ENCODE measurements at places on chromosomes 11 and 22. TPM values are rescaled to one million over a fixed set of nuclear protein-coding genes. Genes with fewer than 3 reads are reported as not detected.

EXT2 gene
- 12.3 TPM for polyA plus RNA-seq

B4GAT1 gene
- polyA plus RNA-seq, result 218 TPM

TPBGL gene
- polyA plus RNA-seq, result 1.0 TPM

CASP5 gene
- not detected for polyA plus RNA-seq

PTDSS2 gene
- 3.5 TPM for polyA plus RNA-seq

SAA2 gene
- polyA plus RNA-seq, result not detected

CYP2D6 gene
- polyA plus RNA-seq, result 1.8 TPM

B3GAT1 gene
- polyA plus RNA-seq, result 24.6 TPM

APOC3 gene
- not detected for polyA plus RNA-seq

SNX32 gene
- polyA plus RNA-seq, result 4.6 TPM

GLYATL2 gene
- polyA plus RNA-seq, result 0.24 TPM

LMO2 gene
- 11.4 TPM for polyA plus RNA-seq

POLD3 gene
- 14.5 TPM for polyA plus RNA-seq

USP35 gene
- 0.07 TPM for polyA plus RNA-seq

MUC2 gene
- not detected for polyA plus RNA-seq

INS gene
- polyA plus RNA-seq, result not detected

FOLH1 gene
- polyA plus RNA-seq, result 0.24 TPM

OR52N4 gene
- polyA plus RNA-seq, result not detected

C11orf87 gene
- 216 TPM for polyA plus RNA-seq

DDI1 gene
- polyA plus RNA-seq, result not detected

CLCF1 gene
- polyA plus RNA-seq, result not detected

RTN4R gene
- polyA plus RNA-seq, result 2.7 TPM

KCNJ1 gene
- 4.3 TPM for polyA plus RNA-seq

DGCR2 gene
- polyA plus RNA-seq, result 5.8 TPM

ADORA2A gene
- not detected for polyA plus RNA-seq

HBG1 gene
- not detected for polyA plus RNA-seq

OR52A1 gene
- polyA plus RNA-seq, result not detected

KCNQ1 gene
- not detected for polyA plus RNA-seq

CAVIN3 gene
- 0.79 TPM for polyA plus RNA-seq

BTG4 gene
- not detected for polyA plus RNA-seq

CCDC15 gene
- polyA plus RNA-seq, result 0.10 TPM

SCN3B gene
- polyA plus RNA-seq, result 42.9 TPM

CTSC gene
- polyA plus RNA-seq, result 17.3 TPM

SLC5A1 gene
- polyA plus RNA-seq, result not detected

LUZP2 gene
- 5.1 TPM for polyA plus RNA-seq

IL18 gene
- not detected for polyA plus RNA-seq

GTSE1 gene
- not detected for polyA plus RNA-seq

GPR83 gene
- not detected for polyA plus RNA-seq

NXPE1 gene
- polyA plus RNA-seq, result not detected

SLC16A8 gene
- not detected for polyA plus RNA-seq

HORMAD2 gene
- not detected for polyA plus RNA-seq

C11orf97 gene
- not detected for polyA plus RNA-seq

APOL3 gene
- not detected for polyA plus RNA-seq

PANX2 gene
- polyA plus RNA-seq, result 0.11 TPM

CHADL gene
- 0.28 TPM for polyA plus RNA-seq

P4HA3 gene
- 4.2 TPM for polyA plus RNA-seq

RBX1 gene
- 331 TPM for polyA plus RNA-seq

ARHGAP1 gene
- polyA plus RNA-seq, result 4.1 TPM

RBM7 gene
- polyA plus RNA-seq, result 6.4 TPM

PGA5 gene
- polyA plus RNA-seq, result not detected

CABP4 gene
- 0.52 TPM for polyA plus RNA-seq

CRYBB3 gene
- not detected for polyA plus RNA-seq

SPA17 gene
- 68.9 TPM for polyA plus RNA-seq

MB gene
- not detected for polyA plus RNA-seq

MMP3 gene
- not detected for polyA plus RNA-seq
